ENCODE measurements at places on chromosomes 1 and 21.

- no peak for DNase-seq
Observed at GRCh38 chr1:202568826-202569225, 141.4 kb downstream of the SYT2 start.

GRCh38 chr1:114155706-114156105 lies 2.0 kb upstream of the SYT6 start:
- DNase-seq: no peak

DNA sequence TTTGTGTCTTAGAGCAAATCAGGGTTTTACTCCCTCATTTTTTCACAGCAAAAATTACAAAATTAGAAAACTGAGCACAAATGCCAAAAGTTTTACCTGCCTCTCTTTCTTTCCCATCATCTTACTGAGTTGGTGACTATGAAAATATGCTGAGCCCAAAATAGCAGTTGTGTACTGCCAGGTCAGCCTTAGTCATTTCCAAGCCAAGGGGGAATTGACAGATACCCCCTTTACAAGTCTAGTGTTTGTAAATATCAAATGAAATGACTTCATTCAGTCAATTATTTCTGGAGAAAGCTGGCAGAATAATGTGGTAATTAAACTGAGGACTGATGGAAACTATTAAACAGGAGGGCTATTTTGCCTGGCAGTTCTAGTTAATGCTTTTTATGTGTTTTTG lies 11.4 kb upstream of the GORAB start:
- no peak for DNase-seq

DNA sequence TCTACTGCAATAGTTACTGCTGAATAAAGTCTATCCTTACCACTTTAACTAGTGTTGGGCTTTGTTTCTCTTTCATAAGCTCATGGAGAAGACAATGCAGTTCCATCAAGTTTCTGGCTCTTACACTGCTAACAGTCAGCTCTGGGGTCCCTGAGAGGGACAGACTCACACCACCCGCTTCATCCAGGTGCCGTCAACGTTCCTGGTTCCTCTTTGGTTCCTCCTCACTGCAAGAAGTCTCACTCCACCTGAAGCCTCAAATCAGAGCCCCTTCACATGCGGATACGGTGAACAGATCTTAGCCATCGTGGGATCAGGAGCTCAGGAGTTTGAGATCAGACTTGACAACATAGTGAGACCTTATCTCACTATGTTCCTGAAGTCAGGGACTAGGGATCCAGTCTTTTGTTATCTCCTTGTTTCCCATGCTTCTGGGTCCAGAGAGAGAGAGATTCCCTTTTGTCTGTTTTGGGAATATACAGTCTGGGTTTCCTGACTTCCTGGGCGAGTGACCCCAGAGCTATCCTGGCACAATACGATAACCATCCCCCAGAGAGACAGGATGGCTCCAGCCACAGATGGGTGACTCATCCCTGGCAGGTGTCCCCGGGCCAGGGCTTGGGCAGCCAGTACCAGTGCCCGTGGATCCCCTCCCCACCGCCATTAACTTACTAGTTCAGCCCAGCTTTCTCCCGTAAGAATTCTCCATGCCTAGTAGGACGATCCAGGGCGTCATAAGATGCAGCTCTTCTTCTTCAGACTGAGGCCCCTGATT lies 14.3 kb upstream of the PCP4 start:
- no peak for DNase-seq

All from effector CD4-positive, alpha-beta T cell (primary cell).